ENCODE measurements at places on chromosomes 2 and 18.

DNA sequence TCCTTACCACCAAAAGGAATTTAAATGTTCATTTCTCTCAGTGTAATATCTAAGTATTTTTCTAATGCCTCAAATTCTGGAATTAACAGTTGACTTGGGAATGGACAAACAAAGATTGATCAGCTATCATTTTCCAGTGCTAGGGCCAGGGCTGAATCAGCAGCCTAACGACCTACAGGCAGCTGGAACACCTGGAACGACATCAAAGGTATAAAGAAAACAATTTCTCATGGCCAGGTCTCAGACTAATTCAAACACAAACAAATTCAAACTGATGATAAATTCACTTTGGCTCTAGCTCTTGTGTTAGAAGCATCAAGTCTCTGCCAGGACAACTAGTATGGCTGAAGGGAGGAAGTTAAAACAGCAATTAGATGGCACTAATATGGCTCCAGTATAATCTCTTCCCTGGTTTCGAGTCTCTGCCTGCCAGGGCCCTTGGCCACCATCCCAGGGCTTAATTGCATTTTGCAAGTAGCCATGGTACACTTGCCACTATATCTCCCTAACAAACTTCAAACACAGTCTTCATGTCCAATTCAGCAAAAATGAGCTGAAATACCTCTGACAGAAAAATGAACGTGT lies 70.2 kb upstream of the FSHR start:
- DNase-seq = no peak

DNA sequence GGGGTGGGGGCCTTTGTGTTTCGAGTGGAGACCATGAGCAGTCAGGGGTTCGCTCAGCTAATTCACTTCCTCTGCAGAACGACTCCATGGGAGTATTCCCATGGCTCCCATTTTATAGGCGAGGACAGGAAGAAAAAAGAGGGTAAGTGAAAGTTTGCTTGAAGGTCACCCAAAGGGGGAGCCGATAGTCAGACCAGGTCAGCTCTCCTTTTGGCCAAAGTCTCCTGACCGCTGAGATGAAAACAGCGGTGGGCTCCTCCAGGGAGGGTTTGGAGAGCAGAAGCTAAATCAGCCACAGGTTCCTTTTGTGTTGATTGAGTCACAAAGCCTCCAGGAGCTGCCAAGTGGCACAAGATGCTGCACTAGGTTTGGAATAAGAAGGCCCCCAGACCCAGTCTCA lies 34.1 kb upstream of the CTAGE1 start:
- DNase-seq = no peak

GRCh38 chr2:106076941-106077340 lies 117.2 kb downstream of the UXS1 start:
- DNase-seq = no peak

- no peak for DNase-seq
Observed at GRCh38 chr2:83055376-83056010, 1403.6 kb downstream of the SUCLG1 start.

Data from activated CD8-positive, alpha-beta memory T cell treated with anti-CD3 and anti-CD28 coated beads for 4 hours (primary cell).